ENCODE measurements at places on chromosomes 3 and 15.

GRCh38 chr3:135868801-135869200 is 96.7 kb upstream of the PPP2R3A start:
- DNase-seq, result no peak

GRCh38 chr3:176906046-176906905 is 291.0 kb downstream of the TBL1XR1 start:
- no peak for DNase-seq

DNA sequence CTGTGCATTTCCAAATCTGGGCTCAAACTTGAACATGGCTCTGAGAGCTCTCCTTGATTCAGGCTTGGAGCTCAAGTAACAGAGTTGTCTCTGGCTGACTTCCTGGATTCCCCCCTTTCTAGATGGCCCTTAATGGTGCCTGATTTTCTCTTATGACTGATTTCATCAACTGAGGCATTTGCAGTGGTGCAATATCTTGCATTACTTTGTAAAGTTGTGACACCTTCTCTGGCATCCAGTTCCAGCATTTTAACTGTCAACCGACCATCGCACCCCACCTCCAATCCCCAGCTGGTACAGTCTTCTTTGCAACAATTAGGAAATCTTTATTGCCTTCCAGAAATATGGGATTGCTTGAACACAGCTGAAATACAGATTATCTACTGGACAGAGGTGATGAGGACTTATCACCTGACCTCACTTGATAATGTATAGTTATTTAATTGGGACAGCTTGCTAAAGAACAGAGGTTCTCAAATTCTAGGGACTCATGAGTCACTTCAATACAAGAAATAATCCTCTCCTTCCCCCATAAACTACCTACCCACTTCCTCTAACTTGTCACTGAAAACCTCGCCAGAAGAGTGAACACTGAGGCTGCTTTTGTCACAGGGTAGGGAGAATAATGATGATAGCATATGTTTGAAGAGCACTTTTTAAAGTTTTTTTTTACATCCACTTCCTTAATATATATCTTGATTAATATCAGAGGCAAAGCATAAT is 41.8 kb downstream of the FILIP1L start:
- DNase-seq, result no peak

GRCh38 chr15:73694419-73694818 is 10.2 kb downstream of the CD276 start:
- no peak for DNase-seq

DNA sequence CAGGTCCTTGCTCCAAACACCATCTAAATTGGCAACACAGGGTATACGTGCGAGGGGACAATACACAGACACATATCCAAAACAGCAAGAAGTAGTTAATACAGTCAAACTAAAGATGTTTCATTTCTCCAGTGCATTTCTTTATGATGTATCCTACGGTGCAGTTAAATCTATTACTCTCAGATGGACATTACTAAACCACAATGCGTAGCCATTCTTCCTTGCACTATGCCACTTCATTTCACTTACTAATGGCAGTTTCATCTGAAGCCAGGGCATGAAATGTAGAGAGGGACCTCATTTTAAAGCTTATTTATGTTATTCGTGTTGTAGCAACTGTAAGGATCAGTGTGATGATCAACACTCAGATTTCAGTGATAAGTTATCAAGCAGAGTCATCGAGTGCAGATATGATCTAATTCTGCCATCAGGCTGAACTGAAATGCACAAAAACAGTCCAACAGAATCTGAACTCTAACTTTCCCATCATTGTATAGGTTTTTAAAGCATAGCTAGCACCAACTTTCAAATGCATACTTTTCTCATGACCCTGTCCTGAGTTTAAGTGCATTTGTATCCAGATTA is 14.5 kb downstream of the TNIK start:
- DNase-seq, result no peak

GRCh38 chr3:82048711-82049110 is 287.3 kb upstream of the GBE1 start:
- no peak for DNase-seq

DNA sequence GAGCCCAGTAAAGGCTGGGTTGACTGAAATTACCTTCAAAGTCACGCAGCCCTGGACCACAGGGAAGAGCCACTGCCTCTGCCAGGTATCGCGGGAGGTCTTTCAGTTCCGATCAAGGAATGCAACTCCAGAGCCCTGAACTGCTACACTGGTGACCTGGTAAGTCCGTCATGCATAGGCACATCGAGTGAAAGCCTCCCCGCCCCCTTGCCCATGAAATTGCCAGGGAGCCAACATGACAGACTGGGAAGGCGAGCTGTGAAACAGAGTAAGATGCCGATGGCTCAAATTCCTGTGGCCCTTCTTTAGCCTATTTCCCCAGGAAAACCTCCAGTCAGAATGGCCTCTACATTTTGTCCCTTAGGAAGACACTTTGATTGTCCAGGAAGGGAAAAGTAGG is 2.3 kb upstream of the GP5 start:
- no peak for DNase-seq

GRCh38 chr3:55719006-55719405 is 231.9 kb upstream of the WNT5A start:
- DNase-seq, result no peak

DNA sequence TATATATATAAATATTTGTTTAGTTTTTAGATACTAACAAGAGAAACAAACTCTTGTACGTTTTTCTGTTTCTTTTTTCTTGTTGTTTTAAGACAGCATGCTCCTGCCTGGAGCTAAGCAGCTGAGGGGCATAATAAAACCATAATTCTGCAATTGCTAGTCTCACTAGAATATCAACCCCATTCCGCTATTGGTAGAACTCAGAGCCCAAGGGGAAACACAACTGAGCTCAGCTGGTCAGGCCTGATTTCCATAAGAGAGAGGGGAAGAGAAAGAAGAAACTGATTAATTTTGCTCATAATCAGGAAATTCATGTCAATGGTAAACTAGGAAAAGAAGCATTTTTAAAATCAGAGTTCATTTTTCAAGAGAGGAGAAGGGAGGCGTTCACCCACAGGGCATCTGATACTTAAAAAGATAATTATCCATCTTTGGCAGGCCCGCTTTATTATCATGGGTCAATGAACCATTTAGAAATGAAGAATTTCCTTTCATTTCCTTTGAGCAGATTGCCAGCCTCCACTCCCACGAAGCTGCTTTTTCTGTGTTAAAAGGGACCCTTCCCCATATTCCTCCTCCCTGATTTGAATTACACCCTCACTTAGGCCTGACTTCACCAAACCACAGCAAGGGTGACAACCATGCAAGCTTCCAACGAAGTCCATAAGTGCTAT is 965.3 kb upstream of the CFAP20DC start:
- DNase-seq, result no peak

- no peak for DNase-seq
Observed at GRCh38 chr3:160501325-160501724, 51.7 kb upstream of the TRIM59 start.

DNA sequence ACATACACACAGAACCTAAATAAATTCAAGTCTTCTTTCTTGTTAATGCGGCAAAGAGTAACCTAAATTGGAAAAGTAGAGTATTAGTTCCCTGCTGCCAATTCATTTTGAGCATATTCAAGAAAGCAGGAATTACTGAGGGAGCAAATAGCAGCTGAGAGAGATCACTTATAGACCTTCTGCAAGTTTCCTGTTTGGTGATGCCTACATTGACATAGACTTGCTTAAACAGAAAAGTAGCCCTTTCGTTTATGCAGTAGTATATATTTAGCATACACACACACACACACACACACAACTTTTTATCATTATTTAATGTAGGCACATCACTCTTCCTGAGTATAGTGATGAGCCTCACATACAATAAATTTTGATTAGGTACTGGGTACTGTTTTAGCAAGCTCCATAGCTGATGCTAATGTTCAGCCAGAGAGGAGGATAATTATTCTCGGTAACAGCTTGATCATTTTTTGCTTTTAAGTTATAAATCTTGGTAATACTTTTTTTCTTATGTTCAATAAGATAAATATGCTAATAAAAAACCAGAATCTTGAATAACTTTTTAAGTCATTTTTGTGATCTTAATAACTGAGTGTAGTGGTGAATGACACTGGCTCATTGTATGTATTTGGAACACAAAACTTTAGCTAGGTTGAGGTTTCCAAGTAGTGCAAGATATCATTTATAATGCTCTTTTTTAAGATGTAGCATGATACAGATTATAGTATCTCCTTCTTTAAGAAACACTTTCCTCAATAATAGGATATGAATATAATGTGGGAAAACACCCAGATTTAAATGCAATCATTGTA is 174.7 kb downstream of the MBNL1 start:
- no peak for DNase-seq

GRCh38 chr15:67914537-67915460 is 75.0 kb upstream of the RNU6-1 start:
- DNase-seq, result no peak

GRCh38 chr3:128170866-128171516 is 17.7 kb downstream of the EEFSEC start:
- DNase-seq, result no peak

GRCh38 chr15:38217788-38218609 is 34.6 kb upstream of the SPRED1 start:
- DNase-seq, result no peak

GRCh38 chr3:43394041-43394554 is 107.8 kb downstream of the SNRK start:
- no peak for DNase-seq

- DNase-seq, result no peak
Observed at GRCh38 chr3:46711760-46712159, 5.9 kb downstream of the PRSS50 start.

DNA sequence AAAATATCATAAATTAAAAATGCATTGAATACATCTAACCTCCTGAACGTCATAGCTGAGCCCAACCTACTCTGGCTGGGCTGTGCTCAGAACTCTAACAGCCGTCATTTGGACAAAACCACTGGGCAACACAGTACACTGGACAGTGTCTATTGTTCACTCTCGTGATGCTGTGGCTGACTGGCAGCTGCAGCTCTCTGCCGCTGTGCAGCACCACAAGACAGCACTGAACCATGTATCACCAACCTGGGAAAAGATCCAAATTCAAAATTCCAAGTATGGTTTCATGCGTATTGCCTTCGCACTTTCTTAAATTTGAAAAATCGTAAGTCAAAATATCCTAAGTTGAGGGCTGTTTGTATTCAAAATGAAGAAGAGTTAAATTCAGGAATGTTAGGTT is 145.1 kb upstream of the CNTN4 start:
- DNase-seq, result no peak

- DNase-seq, result no peak
Observed at GRCh38 chr15:71410347-71410746, 295.1 kb downstream of the THSD4 start.

GRCh38 chr15:36925653-36926426 is 174.5 kb downstream of the MEIS2 start:
- DNase-seq, result no peak

GRCh38 chr3:138187296-138188012 is at the start of gene ARMC8:
Gene ARMC8, plus strand, starts transcription at chr3:138187301. Its CDS starts 254 bp downstream, at chr3:138187555.
- DNase-seq, result peak; percentile 42

- peak; percentile 61 for DNase-seq
Observed at GRCh38 chr15:45179221-45179985, 8.4 kb downstream of the SHF start.

- no peak for DNase-seq
Observed at GRCh38 chr15:82999905-83000671, 11.4 kb downstream of the C15orf40 start.

DNA sequence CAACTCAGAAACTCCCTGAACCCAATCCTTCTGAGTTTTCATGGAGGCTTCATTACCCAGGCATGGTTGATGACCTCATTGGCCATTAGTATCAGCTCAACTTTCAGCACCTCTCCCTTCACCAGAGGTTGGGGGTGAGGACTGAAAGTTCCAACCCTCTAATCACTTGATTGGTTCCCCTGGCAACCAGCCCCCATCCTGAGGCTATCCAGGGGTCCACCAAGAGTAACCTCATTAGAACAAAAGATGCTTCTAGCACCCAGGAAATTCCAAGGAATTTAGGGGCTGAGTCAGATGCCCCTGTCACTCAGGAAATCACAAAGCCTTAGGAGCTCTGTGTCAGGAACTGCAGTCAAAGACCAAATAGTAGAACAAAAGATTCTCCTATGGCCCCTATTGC is 43.8 kb downstream of the ADAMTSL3 start:
- DNase-seq, result no peak

DNA sequence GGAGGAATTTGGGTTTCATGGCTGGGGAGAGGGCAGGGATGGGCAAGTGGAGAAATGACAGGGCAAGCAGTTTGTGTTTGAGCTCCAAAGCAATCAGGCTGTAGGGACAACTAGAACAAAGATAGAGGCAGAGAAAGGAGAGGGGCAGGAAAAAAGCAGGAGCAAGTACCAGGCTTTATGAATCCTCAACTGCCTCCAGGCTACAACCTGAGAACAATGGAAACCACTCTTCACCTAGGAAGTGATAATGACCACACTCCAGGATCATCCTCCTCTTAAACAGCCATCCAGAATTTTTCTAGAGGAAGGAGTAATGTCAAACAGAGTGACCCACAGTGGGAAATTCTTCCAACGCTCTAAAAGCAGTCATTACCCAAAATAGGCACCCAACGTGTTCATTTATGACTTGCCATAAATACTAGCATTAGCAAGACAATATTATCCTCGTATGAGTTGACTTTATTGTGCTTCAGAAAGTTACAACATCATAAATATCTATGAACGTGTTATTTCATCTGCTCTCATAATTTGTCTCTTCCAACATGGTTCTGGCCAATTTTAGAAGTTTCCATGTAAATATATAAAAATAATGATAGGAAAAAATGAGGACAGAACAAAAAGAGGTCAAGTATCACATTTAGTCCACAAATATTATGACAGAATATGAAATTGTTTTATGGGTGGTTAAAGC is 50.5 kb downstream of the TNFAIP8L3 start:
- DNase-seq, result no peak

DNA sequence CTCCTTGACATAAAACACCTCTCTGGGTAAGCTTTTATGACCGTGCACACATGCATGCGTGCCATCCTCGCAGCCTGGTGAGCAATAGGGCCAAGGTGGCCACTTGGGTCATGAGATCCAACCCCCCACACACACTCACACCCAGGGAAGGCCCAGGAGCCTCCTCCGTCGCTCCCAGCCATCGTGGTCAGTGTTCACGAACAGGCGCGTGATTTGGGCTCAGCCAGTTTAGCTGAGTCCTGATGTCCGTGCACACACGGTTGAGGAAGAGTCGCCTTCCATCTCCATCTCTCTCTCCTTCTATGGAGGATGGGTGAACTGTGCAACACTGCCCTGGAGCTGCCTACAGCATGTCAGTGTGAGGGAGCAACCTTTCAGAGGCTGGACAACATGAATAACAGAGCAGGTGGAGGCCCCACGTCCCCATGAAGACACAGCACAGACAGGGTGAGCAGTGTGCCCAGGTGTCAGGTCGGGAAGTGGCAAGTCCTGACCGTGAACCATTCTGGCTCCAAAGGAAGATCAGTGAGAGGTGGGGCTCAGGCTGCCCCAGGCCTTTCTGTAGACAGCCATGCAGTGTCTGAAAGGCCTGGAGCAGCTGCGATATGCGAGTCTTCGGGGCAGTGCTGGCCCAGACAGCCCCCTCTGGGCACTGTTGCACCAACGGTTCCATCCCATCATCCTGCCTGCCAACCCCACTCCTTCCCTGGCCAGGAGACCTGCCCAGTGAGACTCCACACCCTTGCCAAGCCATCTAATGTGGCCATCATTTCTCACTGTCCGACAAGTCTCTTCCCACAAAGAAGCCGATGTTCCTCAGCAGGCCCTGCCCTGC is 253.4 kb downstream of the OCA2 start:
- DNase-seq, result no peak
